ENCODE measurements at places on chromosomes 6 and 20. TPM values are rescaled to one million over a fixed set of nuclear protein-coding genes. Genes with fewer than 3 reads are reported as not detected.
A peak's percentile ranks its signal among the peaks of the same experiment; 100 is the strongest.

BPIFA1 gene
- total RNA-seq, result not detected

C6orf132 gene
- 85.8 TPM for total RNA-seq

NR2E1 gene
- not detected for total RNA-seq

ZC3H12D gene
- total RNA-seq, result 0.20 TPM

- no peak for DNase-seq
Measured at GRCh38 chr6:76866091-76866915, 597.0 kb downstream of the HTR1B start.

- DNase-seq, result no peak
Measured at GRCh38 chr6:53335224-53335994, 13.3 kb downstream of the ELOVL5 start.

DNA sequence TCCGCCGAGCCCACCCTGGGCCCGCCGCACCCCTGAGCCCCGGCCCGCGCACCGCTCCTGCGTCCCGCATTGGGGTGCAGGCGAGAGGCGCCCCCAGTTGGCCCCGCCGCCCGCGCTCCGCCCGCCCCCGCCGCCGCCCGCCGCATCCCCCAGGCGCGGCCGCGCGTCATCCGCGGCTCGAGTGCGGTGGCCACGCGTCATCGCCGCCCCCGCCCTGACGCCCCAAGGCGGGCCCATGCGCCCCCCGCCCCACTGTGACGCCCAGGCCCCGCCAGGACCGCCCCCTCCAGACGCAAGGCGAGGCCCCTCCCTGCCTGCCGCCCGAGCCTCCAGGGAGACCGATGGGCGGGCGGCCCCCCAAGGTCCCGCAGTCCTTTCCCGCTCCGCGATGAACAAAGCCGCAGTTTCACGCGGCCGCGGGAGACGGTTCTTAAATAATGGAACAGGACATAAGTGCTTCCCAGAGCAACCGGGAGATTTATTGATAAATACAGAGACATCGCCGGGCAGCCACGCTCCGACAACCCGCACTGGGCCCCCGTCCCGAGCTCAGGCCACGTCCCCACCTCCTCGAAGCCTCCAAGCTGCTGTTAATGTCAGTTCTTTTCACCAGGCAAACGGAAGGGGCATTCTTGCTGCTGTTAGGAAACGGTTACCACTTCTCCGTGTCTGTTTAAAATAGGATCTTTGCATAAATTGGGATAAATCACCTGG is at the start of gene ANKRD60:
TSS of gene ANKRD60 (minus strand) at position 170 of the 714 bp plus-strand sequence. CDS start at position 170, 0 bp downstream.
- DNase-seq, result no peak

DNA sequence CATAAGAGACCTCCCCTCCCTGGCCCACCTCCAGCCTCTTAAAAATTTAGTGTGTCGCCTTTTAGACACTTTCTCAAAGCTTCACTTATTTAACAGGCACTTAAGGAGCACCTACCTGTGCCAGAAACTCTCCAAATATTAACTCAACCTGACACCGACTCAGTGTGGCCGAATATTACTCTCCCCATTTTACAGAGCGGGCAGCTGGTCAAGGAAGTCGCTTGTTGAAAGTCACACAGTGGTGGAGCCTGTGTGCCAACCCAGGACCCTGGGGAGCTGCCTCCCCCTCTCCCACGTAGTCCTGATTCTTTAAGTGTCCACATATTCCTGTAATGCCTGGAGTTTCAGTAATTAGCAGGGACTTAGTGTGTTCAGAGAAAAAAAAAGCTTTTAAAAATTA is 1.0 kb upstream of the PMEPA1 start:
- DNase-seq, result peak; percentile 47

GRCh38 chr6:152136449-152136825 is 329.0 kb downstream of the ESR1 start:
- DNase-seq, result no peak

DNA sequence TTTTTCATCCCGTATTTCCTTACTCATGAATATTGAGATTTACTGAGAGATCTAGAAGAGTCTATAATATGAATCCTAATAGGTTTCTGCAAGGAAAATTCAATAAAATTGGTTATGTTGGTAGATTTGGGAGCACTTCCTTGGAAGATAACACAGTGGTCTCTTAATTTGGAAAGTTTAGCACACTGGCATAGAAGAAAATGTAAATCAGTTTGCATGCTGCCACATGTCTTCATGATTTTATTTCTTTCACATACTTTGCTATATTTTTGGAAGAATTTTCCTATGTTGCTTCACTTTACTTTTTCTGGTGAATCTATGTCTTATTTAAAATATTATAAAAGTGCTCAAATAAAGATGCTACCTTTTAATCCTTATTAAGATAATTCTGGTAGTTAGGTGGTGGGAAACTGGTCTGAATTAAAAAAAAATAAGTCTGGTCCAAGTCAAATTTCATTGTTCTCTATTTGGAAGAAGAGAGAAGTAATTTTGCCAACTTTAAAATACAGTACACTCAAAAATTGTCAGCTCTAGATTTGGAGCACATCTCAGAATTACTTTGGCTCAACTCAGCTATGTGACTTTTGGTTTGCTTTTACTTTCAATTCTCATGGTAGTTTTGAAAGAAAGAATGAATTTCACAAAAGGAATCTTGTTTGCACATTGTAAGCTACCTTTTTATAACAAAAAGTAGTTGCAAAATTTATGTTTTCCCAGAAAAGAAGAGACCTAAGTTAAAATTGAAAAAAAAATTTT is 197.3 kb downstream of the CENPW start:
- no peak for DNase-seq

DNA sequence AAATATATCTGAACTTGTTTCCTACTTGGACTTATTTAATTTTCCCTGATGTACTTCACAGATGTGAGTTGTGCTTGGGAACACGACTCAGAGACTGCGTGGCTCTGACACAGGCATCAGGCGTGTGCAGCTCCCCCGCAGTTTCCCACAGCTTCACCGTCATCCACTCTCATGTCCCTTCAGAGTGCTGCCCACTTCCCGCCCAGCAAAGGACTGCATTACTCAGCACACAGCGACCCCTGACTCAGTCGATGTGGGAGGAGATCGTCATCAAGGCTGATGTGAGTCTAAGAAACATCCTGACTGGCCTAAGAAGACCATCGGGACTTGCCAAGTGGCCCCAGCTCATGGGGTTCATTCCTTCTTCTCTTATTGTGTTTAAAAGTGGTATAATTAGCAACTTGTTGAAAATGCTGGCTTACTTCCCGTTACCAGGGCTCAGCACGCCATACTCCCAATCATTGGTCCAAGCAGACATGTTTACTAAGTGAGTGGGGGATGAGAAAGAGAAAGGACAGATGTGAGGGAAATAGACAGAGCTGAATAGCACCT is 539.4 kb upstream of the JARID2 start:
- DNase-seq, result no peak

GRCh38 chr6:105193647-105194046 is 13.8 kb upstream of the POPDC3 start:
- DNase-seq, result no peak

DNA sequence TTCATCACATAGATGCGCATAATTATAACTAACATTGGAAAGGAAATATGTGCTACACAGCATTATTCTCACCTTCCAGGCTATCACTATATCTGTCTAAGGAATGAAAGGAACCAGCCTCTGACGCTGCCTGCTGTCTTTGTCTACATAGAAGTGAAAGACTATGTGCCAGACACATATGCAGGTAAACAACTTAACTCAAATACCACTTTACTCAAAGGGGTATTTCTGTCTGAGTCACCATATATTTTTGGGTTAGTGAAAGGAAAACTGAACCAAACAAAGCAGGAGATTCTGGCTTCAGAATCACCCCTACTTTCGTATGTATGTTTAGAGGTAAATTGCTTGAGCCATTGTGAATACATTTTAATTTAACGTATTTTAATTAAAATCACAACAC is 328.6 kb upstream of the PLCB4 start:
- no peak for DNase-seq

GRCh38 chr6:11346516-11346915 is 114.0 kb upstream of the NEDD9 start:
- no peak for DNase-seq

DNA sequence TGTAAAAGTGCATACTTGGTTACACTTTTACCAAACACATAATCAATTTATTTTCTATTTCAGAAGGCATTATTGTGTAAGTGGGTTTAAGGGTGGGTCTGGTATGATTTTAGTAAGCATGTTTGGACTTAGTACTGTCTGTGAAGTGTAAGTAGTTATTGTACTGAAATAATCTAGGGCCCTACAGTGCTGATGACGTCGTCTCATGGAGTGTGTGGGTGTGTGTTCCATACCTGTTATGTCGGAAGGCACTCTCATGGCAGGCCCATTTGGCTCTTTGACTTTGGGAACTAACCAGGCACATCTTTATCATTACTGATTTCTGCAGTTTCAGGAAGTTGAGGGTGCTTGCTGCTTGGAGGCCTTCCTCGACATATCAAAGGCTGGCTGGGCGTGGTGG is 155.1 kb downstream of the SASH1 start:
- DNase-seq, result no peak

DNA sequence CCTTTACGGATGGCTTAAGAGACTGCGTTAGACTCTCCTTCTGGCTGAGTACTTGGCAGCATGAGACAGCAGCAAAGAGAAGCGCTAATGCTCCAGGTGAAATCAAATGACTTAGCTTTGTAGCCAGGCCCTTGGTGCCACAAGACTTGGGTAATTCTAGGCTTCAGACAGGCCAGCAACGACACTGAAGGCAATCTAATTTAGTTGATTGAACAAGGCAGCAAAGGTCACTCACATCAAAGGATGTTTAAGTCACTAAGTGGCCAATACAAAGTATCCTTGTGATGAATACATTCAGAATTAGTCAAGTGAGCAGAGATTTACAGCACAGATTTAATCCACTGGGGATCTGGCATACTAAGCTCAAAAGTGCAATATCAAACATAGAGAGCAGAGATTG is 113.2 kb downstream of the FAM83B start:
- no peak for DNase-seq
